ENCODE measurements at places on chromosomes 3 and 15.
A peak's percentile ranks its signal among the peaks of the same experiment; 100 is the strongest.

- no peak for DNase-seq
These were observed 931.6 kb upstream of the CFAP20DC start for GRCh38 chr3:59981377-59981776.

DNA sequence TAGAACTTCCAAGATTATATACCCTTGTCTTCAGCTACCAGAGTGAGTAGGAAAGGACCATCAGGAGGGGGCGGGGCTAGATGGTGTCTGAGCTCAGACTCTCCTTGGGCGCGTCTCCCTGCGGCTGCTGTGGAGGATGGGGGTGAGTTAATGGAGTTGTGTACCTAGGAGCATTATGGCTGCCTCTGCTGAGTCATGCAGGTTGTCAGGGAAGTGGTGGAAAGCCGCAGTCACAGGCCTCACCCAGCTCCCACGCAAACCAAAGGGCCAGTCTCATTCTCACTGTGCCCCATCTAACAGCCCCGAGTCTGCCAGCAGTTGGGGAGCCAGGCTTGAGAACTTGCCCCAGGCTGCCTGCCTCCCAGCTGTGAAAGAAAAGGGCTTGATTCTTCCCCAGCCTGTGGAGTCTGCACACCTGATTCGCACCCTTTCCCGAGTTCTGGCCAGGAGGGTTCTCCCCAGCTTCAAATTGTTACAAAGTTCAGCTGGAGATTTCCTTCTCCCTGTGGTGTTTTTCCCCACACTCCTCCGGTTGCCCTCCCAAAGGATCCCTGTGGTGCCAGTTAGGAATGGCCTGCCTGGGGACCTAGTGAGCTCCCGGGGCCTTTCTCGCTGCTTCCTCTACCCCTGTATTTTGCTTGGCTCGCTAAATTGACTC lies 143.3 kb downstream of the HCN4 start:
- DNase-seq = no peak

DNA sequence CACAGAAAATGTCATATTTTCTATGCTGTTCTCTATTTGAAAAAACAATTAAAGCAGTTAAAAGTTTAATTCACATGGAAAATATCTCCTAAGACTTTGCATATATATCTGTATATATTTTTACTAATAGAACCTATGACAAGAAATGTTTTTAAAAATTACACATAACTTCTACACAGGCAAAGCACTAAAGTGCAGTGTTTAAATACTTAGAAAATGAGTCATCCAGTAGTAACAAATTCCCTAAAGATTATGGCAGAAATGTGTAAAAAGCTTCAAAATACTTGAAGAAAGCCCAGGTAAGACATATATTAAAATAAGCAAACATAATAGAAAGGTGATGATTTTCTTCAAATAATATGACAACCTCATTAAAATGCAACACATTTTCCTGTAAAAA lies 236.6 kb downstream of the TBC1D5 start:
- no peak for DNase-seq

DNA sequence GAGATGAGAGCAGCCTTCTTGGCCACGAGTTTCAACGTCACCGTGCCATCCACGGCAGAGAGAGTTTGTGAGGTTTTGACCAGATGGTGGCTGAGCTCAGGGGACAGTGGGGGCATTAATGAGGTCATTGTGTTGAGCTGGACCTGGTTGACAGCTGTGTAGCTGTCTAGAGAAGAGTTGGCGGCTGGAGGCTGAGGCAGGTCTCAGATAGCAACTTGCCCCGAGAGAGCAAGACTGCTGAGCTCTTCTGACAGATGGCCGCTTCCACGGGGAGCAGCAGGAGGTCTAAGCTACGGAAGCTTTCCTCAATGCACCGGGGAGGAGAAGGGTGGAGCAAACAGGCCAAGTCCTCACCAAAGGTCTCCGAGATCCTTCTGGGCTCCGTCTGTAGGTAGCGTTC lies 44.8 kb upstream of the EIF5A2 start:
- no peak for DNase-seq

DNA sequence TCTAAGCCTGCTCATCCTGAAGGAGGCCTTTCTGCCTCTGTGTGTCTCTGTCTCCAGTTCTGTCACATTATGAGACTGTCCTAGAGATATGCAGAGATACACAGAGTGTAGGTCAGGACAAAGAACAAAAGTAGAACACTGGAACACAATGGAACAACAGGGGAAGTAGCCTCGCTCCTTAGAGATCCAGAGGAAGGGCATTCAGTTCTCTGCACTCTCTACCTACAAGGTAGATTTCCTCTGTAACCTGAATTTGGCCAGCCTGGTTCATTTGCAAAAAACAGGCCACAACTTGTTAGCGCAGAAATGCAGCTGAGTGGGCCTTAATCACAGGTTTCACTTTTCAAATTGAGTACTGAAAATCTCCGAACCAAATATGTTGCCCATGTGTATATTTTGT lies 19.4 kb downstream of the NEK10 start:
- no peak for DNase-seq

DNA sequence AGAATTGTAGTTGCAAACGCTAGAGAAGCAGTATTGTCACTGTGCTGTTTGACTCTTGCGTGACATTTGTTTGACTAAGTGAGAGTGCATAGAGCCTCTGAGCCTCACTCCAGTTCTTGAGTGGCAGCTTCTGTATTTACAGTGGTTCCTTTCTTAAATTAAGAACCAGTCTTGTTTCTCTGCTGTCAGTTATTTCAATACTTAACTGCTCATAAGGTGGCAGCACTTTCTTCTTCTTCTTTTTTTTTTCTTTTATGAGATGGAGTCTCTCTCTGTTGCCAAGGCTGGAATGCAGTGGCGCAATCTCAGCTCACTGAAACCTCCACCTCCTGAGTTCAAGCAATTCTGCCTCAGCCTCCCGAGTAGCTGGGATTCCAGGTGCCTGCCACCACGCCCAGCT lies 372.1 kb downstream of the LPP start:
- DNase-seq = no peak

DNA sequence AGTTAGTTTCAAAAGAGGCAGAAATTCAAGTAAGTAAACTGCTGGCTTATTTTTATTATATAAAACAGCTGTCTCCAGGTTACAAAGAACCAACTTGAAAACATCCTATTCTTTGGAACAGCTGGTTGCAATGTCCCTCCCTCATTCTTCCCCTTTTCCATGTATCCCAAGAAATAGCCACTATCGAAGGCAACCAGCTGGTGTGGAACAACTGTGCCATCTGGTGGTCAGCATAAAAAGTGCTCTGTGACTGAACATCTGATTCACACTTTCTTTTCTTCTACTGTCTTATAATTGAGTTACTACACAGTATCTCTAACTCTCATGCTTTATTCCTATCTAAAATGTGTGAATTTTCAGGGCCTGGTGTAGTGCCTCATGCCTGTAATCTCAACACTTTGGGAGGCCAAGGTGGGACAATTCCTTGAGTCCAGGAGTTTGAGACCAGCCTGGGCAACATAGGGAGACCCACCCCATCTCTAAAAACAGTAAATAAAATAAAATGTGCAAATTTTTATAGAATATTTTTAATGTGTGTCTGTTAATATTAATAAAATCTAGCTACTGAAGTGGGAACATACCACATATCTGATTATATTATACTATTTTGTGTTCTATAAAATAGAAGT lies 9.6 kb downstream of the OSBPL11 start:
- DNase-seq = peak; percentile 60

- no peak for DNase-seq
These were observed 8.2 kb upstream of the GANC start for GRCh38 chr15:42264795-42265194.

- no peak for DNase-seq
These were observed 62.5 kb upstream of the MLF1 start for GRCh38 chr3:158508481-158508880.

- DNase-seq = no peak
These were observed 115.1 kb upstream of the ICE2 start for GRCh38 chr15:60594071-60594470.

DNA sequence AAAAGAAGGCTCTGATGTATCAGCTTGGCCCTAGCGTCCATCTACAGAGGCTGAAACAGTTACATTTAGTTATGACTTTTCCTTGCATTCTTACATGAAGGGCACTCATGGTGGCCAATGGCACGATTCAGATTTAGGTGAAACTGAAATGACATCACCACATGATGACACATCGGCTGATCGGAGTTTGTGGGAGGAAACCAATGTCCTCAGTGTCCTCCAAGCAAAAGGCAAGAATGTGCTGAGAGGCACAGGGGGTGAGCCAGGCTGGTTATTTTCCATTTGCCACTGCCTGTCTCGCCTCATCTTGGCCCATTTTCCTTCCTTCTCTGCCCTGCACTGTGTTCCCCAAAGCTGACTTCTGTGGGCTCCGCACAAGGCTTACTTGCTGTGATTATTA lies 34.4 kb downstream of the TARS3 start:
- DNase-seq = no peak

- no peak for DNase-seq
These were observed 1.6 kb downstream of the FAM174B start for GRCh38 chr15:92653836-92654539.

GRCh38 chr3:129938140-129938930 lies 36.2 kb upstream of the TRH start:
- DNase-seq = no peak

DNA sequence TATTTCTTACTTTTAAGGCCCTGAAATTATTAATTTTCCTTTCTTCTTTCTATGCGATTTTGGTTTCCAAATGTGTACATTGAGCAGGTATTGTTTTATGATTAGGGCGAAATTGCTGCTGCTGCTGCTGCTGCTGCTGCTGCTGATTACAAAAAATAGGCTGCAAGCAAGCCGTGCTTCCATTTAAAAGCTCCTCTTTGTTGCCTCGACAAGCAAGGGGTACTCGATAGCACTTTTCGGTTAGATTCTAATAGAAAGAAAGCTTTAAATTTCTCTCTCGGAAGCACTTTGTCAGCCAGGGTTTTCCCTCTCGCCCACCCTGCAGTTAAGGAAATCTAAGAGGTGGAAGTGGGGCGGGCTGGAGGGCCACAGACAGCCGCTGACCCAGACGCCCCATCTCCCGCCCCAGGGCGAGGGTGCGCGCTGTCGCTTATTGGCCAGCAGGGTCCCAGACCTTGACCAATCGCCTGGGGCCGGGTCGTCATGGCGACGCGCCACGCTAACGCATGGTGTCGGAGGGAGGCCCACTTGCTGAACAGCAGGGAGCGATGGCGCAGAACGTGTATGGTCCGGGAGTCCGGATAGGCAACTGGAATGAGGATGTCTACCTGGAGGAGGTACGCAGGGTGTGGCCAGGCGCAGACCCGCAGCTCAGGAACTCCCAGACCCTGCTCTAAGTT lies at the start of gene CFAP161:
TSS of gene CFAP161 (plus strand) at position 489 of the 680 bp plus-strand sequence. CDS start at position 549, 60 bp downstream.
- peak; percentile 84 for DNase-seq

- no peak for DNase-seq
These were observed 177.5 kb upstream of the CGNL1 start for GRCh38 chr15:57198654-57199291.

GRCh38 chr15:99228120-99228770 lies 21.1 kb downstream of the TTC23 start:
- no peak for DNase-seq

DNA sequence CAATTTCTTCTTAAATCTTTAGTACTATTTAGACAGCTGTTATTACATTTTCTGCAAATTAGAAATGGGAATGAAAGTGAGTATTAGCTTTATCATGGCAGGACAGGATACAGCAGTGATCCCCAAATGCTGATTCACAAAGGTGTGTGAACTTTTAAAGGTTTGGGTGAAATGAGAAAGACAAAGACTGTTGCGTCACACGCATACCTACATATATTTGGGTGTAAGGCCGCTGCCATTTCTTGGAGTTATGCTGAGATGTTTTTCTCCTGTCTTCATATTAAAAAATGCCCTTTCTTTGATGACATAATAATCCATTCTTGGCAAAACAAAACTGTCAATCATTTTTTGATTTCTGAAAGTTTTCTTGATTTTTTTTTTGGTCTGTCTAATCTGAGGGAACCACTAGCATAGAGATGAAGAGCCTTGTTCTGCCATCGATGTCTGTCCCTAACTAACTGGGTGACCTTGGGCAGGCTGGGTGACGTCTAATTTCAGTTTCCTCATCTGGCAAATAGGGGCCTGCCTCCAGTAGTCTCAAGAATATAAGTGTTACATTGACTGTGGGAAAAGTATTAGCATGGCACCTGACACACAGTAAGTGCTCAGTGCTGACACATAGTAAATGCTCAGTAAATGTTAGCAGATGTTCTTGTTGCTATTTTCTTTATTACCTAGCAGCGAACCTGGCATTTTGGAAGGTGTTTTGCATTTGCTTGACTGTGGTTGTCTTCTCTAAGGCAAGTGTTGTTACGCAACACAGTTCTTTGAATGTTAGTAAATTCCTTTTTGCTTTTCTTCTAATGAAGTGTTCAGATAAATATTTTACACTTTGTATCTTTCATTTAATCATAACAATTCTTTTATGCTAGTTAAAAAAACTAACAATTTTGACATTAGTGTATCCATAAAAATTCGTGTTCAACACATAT lies 5.0 kb downstream of the MITF start:
- no peak for DNase-seq

DNA sequence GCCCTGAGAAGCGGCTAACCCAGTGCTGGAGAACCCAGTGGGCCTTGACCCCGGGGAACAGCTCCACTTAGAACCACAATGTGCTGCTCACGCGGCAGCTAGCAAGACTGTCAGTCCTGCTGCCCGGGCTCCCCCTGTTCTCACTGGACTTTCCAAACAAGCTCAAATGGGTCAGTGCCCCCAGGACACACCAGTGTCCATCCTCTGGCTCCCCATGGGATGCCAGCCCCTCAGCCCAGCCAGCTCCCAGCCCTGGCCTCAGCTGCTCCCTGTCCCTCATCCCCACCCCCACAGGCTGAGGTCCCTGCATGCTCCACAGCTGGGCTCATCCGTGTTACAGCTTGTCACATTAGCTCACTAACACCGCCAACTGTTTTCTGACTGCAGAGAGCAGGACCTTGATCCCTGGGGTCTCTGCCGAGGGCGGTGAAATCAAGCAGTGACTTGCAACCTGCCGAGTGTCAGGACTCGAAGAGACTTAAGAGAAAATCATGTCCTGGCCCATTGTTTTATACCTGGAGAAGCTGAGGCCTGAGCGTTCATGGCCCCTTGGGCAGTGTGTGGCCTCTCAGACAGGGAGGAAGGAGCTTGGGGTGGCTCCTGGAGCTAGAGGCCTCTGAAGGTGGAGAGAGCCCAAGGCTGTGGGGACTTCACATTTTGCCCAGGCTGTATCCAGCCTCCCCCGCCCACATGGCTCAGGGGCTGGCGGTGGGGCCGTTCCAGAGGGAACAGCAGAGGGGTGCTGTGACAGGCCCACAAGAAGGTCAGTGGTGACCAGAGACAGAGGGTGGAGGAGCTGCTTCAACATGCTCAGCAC lies 157.5 kb downstream of the MEGF11 start:
- DNase-seq = no peak

DNA sequence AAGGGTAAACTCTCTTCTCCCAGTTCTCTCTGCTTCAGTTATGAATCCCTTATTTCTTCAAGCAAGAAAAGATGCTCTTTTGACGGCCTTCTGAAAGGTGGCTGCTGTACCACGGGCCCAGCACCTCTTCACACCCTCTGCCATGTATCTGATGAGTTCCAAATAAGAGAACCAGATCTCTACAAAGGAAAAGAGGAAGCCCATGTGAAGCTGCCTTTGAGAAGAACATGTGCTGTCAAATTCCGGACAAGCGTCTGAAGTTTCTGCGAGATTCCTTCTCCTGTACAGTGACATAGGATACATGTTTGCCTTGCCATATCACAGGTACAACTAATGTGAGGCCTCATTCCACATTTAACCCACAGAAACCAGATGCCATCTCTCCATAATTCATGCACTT lies 59.2 kb downstream of the SH3BP5 start:
- no peak for DNase-seq

GRCh38 chr15:79724804-79725203 lies 172.0 kb downstream of the MTHFS start:
- no peak for DNase-seq

Measured in neuronal stem cell (in vitro differentiated cells).